ENCODE measurements at places on chromosomes 16 and 17.

DNA sequence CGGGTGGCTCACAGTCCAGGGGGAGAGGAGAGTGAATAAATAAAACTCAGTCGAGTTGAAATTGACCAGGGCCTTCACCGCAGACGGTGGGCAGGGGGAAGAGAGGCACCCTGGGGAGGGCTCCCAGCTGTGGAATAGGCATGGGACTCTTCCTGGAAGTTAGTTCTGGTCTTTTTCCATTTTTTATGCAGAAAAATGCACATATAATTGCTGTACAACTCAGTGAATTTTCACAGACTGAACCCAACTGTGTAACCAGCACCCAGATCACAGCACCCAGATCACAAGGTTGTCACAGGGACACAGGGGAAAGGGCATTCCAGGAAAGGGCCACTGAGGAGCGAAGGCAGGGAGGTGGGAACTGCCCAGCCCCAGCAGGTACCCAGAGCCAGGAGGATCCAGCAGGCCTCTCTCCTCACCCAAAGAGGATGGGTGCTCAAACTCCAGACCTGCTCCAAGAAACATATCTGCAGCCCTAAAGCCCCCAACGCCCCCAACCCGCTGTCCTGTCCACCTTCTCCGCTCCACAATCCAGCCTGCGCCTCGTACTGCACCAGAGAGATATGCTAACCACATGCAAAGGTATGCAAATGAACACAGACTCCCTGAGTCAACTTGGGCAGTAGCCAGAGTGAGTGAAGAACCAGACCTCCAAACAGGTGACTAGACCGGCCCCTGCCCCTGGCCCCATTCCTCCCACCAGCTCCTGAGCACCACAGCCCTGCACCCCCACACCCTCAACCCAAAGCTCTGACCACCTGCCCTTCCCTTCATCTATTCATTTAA is 29.1 kb upstream of the EIF1 start:
- no peak for DNase-seq

DNA sequence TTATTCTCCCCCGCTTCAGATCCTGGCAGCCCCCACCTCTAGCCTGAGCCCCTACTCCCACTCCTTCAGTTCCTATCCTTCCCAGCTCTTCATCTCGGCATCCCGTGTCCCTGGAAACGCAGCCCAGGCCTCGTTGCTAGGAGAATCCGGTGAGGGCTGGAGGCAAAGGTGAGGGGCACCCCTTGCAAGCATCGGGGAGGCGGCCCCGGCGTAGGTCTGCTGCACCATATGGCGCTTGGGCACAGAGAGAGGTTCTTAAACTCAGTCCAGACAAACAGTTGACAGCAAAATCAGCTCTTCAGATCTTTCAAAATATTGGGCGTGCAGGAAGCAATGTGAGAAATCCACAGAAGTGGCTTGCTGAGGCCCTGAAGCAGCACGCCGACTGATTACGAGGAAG is 15.0 kb downstream of the SLC38A8 start:
- DNase-seq: no peak

DNA sequence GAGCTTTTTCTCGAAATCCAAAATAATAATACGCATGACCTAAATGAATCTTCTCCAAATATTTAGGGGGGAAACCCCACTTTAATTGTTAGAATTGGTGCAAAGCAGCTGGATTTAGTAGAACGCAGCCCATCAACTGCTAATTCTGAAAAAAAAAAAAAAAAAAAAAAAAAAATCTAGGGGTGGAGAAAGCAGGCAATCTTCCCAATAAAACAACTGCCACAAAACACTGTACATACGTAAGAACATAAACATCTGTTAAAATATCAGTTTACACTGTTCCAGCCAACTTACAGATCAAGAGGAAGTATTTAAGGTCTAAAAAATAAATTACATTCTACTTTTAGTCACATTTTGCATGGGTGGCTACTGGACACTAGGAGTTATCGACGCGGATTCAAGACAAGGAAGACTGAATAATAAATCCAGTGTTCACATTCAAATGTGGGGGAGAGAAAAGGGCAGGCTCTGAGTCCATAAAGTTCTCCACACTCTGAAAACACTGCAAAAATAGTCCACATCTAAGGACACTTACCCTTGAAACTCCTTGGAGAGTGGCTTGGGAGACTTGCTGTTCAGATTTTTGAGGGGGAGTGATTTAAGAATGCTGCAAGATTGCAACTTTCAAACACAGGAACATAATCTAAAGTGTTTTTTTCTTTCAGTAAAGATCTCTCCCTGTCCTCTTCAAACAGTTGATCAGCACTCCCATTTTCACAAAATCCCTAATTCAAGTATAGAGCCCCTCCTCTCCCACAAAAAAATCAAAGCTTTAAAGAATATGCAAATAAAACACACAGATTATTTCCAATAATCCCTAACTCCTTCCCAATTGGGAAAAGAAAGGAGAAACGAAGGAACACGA is 1.3 kb downstream of the APPBP2 start:
- DNase-seq: peak; percentile 57

- peak; percentile 86 for DNase-seq
Observed at GRCh38 chr16:89315791-89316581, 98.5 kb downstream of the ZNF778 start.

GRCh38 chr16:19884611-19885450 is at the start of gene GPRC5B:
GPRC5B (minus strand) TSS chr16:19884848; CDS start chr16:19872845, 12,003 bp downstream.
- peak; percentile 54 for DNase-seq

DNA sequence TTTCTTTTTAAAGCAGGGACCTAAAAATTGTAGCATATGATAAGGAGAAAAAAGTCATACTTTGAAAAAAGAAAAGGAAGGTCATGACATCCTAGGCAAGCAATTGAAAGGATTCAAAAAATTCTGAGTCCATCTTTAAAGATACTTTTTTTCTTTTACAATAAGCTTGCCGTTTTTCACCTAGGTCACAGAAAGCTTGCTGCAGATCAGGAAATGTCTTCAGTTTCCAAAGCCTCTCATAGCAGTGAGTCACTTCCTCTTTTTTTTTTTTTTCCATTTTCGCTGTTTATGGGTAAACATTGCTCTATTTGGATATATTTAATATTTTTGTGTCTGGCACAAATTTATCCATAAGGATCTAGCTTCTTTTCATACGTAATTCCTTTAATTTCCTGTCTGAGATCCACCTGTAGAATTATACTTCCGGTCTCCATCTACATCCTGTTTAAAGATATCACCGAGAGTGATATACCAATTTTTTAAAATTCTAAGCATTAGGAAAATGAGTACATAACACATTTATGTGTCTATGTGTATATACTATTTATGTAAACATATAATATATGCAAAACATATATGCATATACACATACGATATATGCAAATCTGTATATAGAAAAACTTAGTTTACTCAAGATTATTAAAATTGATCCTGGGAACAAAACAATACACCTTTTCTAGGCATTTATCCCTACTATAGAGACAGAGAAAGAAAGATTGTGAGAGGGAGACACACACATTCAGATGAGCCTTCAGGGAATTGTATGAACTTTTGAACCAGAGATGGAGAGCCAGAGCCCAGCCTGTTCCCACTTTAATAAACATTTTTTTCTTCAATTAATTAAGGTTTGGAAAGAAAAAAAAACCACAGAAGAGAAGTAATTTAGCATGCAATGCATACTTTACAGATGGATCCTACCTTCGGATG is 134.4 kb downstream of the SKAP1 start:
- DNase-seq: peak; percentile 16

GRCh38 chr16:8742068-8742467 is 55.4 kb downstream of the TMEM186 start:
- DNase-seq: no peak

GRCh38 chr17:45200701-45201100 is 21.0 kb upstream of the FMNL1 start:
- no peak for DNase-seq

DNA sequence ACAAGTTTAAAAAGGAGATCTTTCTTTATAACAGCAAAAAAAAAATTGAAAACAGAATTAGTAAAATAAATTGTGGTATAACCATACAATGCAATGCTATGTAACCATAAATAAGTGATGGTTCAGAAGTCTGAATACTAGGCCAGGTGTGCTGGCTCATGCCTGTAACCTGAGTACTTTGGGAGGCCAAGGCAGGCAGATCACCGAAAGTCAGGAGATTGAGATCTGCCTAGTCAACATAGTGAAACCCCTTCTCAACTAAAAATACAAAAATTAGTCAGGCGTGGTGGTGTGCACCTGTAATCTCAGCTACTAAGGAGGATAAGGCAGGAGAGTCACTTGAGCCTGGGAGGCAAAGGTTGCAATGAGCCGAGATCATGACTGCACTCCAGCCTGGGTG is 34.6 kb downstream of the CCT6B start:
- DNase-seq: no peak

Measured in GM23248 (cell line).